ENCODE measurements at places on chromosomes 3 and 15.

DNA sequence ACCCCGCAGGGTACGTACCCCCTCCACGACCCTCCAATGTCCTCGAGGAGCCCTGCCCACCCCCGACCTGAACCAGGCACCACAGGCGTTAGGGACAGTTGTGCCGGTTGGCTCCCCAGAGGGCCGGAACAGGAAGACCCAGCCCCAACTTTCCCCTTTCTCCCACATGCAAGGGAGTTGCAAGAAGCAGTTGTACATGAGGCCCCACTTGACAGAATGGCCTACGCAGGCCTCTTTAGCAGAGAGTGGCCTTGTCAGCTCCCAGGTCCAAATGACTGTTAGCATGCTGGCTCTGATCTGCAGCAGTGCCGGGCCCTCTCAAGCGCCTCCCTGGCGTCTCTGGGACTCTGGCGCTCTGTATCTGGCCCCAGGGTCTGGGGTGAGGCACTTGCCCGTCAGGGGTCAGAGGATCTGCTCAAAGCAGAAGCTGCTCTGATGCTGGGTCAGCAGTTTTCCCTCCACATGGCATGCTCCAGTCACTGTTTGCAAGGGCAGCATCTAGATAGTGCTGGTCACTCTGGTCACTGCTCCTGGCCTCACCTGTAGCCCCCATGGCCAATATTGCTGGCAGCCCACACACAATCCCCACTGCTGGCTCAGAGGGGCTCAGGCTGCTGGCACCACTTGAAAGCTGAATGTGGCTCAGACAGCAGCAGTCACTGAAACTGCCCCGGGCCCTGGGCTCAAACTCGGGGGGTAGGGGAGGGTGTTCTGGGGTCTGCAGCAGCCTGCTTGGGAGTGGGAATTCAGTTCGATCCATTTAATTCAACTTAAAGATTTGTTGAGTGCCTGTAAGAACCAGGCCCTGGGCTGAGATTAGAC lies 254.5 kb downstream of the FAM43A start:
- DNase-seq: no peak

DNA sequence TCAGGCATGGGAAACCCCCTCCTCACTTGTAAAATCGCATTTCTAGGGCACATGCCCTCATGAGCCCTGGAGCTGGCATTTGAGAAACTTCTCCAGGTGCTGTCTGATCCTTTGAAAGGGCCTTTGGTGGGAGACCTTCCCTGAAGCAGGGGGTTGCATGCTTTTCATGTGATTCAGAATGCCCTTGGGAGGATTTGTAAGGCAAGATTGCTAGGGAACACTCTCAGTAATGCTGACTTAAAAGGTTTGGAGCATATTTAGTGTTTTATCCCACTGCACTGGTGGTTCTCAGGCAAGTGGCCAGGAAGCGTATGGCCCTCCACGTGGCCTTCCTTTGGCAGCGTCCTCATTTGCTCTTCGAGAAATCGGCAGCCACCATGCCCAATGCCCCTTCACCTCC lies 164.1 kb downstream of the ARRDC4 start:
- no peak for DNase-seq

DNA sequence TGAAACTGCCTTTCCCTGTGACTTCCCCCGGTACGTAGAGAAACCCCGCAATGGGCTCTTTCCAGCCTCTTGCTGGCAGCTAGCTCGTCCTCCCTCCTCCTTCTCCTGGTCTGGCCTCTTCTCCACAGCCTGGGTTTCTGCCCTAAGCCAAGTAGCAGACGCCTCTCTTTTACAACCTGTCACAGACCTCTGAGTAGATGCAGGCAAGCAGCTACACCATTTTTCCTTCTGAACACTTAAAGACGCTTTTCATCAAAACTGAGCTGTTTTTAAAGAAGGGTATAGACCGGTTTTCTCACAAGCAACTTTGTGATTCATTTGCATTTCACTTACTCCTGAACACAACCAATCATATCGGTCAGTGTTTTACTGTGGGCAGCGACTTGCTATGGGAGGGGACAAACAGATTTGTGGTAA lies 32.0 kb downstream of the ADAMTSL3 start:
- DNase-seq: no peak

DNA sequence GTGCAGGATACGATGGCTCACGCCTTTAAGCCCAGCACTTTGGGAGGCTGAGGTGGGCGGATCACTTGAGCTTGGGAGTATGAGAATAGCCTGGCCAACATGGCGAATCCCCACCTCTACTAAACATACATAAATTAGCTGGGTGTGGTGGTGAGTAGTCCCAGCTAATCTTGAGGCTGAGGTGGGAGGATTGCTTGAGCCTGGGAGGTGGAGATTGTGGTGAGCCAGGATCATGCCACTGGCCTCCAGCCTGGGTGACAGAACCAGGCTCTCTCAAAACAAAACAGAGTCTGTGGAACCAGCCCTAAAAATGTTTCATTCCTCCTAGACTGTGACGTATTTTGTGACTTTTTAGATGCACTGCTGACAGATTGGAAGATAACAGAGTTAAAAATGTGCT lies 34.3 kb upstream of the RAD51 start:
- no peak for DNase-seq

DNA sequence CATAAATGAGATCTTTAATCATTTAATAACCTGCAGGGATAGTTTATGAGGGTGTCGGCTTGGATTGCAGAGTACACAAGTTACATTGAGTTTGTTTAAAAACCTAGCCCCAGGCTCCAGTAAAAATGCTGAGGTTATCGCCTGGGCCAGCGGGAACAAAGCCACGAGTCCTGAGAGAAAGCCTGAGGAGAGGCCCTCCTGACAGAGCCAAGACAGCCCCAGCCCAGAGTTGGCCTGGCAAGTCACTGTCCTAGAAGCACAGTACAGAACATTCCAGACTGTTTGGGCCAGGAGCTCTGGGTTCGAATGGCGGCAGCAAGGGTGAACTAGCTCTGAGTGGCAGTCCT lies 32.4 kb downstream of the SEC61A1 start:
- no peak for DNase-seq

Data from cortex of kidney (tissue), 1 donor.